ENCODE measurements at places on chromosomes 3 and 15. TPM values are rescaled to one million over a fixed set of nuclear protein-coding genes. Genes with fewer than 3 reads are reported as not detected.

Gene TLR9
- total RNA-seq = 0.42 TPM

Gene DUOXA1
- total RNA-seq = 0.57 TPM

Gene MAP6D1
- total RNA-seq = 1.7 TPM

Gene KLHL40
- not detected for total RNA-seq

Gene HRG
- total RNA-seq = not detected

Gene SPTSSB
- not detected for total RNA-seq

Gene GALNT15
- 0.42 TPM for total RNA-seq

Gene TTC23
- total RNA-seq = 0.30 TPM

Gene IL5RA
- total RNA-seq = 3.7 TPM

Gene NMNAT3
- 1.7 TPM for total RNA-seq

Gene CLRN1
- not detected for total RNA-seq

Gene VEPH1
- 0.15 TPM for total RNA-seq

Gene ALDH1A3
- total RNA-seq = not detected

Gene CHAC1
- 0.35 TPM for total RNA-seq

Gene PP2D1
- not detected for total RNA-seq

Gene SNAP23
- total RNA-seq = 80.7 TPM

Gene BHLHE40
- total RNA-seq = 329 TPM

Gene RNF123
- total RNA-seq = 37.7 TPM

Gene SCAP
- total RNA-seq = 81.9 TPM

Gene GOLGA6L10
- 1.9 TPM for total RNA-seq

Gene TERC
- total RNA-seq = 6.0 TPM

Gene SLC27A2
- 0.42 TPM for total RNA-seq

Gene NPAP1
- not detected for total RNA-seq

Gene MYO5A
- 58.4 TPM for total RNA-seq

Gene ARF4
- total RNA-seq = 71.3 TPM

Gene HYAL3
- 3.7 TPM for total RNA-seq

Gene GATM
- total RNA-seq = not detected

Gene PCYT1A
- total RNA-seq = 82.0 TPM
